ENCODE measurements at places on chromosomes 5 and 9. TPM values are rescaled to one million over a fixed set of nuclear protein-coding genes. Genes with fewer than 3 reads are reported as not detected.

GRCh38 chr5:178587763-178588611 is 2.2 kb downstream of the COL23A1 start:
- no peaks in the 10 kb centered on the region for H3K27me3 ChIP-seq
- H3K36me3 ChIP-seq, result no peaks in the 10 kb centered on the region
- no peak overlapping the region for H3K4me3 ChIP-seq
- no peak overlapping the region for H3K27ac ChIP-seq

DNA sequence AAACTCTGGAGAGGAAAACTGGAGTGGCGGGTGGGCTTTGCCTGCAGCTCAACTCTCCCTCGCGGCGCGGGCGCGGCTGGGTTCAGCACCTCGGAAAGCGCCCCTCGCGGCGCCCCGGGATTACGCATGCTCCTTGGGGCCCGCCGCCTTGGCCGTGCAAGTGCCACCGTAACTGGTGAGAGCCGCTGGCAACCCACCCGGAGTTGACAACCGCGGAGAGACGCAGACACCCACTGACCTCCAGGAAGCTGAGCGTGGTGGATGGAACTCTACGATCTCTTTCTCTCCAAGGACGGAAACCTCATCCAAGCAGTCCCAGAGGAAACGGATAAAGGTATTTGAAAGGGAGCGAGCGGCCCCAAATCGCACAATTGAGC is 194 bp upstream of the RXFP3 start:
- DNase-seq, result peak; percentile 72
- no peak overlapping the region for H3K4me3 ChIP-seq
- H3K36me3 ChIP-seq, result no peaks in the 10 kb centered on the region
- no peaks in the 10 kb centered on the region for H3K4me1 ChIP-seq

GRCh38 chr9:35522700-35523099 is 32.8 kb downstream of the RUSC2 start:
- no peak for DNase-seq
- H3K27me3 ChIP-seq, result no peaks in the 10 kb centered on the region
- no peak overlapping the region for H3K4me3 ChIP-seq
- peaks cover 36% of the 10 kb centered on the region for H3K4me1 ChIP-seq
- peak overlapping the region; percentile 44 for H3K27ac ChIP-seq

DNA sequence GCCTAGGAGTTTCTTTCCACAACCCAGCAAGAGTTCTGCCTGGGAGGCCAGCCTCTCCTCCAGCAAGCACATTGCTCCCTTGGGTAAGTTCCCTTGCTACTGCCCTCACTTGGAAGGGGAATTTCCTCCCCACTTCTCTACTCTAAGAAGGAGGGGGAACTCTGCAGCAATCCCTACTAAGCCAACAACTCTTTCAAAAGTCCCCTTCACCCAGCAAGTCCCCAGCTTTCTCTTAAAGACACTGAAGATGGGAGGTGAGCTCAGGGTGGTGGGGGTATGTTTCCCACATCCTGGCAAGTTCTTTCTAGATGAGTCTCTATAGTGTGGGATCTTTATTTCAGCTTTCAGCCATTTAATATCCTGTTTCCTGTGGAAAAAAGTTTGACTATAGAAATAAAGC is 49.0 kb downstream of the PDE8B start:
- no peak overlapping the region for H3K4me3 ChIP-seq
- H3K4me1 ChIP-seq, result no peaks in the 10 kb centered on the region
- no peak for DNase-seq
- H3K27ac ChIP-seq, result no peak overlapping the region
- no peaks in the 10 kb centered on the region for H3K27me3 ChIP-seq

DNA sequence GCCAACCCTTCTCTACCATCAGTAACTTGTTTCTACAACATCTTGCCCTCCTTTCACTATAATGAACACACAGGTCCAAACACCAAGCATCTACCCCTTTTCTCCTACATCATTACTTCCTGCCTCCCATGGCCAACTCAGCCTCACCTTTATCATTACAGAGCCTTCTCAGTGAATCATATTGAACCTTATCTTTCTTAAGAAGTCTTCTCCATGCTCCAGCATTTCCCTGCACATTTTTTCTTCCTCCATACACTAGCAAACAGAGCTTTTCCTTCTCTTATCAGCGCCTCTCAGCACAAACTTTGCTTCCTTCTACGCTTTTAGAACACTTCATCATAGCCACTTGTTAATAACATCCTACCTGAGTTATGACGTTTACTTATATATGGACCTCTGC is 148.2 kb downstream of the ARL15 start:
- DNase-seq, result no peak
- no peak overlapping the region for H3K27ac ChIP-seq

GRCh38 chr9:105993116-105993854 is 298.9 kb downstream of the TMEM38B start:
- no peaks in the 10 kb centered on the region for H3K36me3 ChIP-seq
- H3K27me3 ChIP-seq, result no peaks in the 10 kb centered on the region
- DNase-seq, result no peak
- H3K27ac ChIP-seq, result no peak overlapping the region
- no peaks in the 10 kb centered on the region for H3K4me1 ChIP-seq

DNA sequence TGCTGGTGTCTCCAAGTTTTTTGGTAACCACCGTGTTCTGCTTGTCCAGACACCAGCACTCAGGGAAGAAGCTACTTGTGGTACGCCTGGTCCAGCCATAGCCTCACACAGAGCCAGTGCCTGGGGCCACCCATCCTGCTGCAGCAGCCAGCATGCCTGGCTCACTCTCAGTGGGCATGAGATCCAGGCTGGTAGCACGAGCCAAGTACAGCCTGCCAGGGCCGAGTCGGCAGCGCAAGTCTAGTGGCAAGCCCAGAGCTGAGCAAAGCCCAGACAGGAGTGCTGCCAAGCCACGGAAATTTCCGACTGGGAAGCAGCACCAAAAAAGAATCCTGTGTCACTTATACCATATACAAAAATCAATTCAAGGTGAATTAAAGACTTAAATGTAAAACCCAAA is 36.3 kb upstream of the FBXL17 start:
- peak; percentile 76 for DNase-seq
- no peaks in the 10 kb centered on the region for H3K36me3 ChIP-seq
- H3K27me3 ChIP-seq, result no peaks in the 10 kb centered on the region
- H3K4me3 ChIP-seq, result no peak overlapping the region
- no peaks in the 10 kb centered on the region for H3K4me1 ChIP-seq

GRCh38 chr9:113614843-113615648 is 151.5 kb downstream of the RGS3 start:
- peak; percentile 83 for DNase-seq
- H3K27me3 ChIP-seq, result no peaks in the 10 kb centered on the region
- peak overlapping the region; percentile 87 for H3K27ac ChIP-seq

GCNT4 gene
- 4.0 TPM for total RNA-seq

DNA sequence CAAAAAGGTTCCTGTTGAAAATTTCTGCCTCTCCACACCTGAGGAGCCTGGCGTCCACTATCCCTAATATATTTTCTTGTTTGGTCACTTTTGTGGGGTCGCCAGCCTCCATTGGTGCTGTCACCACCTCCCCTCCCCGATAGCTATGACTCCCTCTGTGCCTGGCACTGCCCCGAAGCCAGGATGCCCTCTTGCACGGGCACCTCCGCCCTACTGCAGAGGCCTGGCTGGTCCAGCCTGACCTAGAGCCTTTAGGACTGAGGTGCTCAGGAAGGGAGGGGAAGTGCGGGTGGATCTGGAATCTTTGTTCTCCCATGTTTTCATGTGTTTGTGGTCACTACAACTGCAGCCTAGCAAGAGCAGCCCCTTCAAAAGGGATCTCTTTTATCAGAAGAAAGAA is 62.6 kb downstream of the WNK2 start:
- no peaks in the 10 kb centered on the region for H3K36me3 ChIP-seq

DNA sequence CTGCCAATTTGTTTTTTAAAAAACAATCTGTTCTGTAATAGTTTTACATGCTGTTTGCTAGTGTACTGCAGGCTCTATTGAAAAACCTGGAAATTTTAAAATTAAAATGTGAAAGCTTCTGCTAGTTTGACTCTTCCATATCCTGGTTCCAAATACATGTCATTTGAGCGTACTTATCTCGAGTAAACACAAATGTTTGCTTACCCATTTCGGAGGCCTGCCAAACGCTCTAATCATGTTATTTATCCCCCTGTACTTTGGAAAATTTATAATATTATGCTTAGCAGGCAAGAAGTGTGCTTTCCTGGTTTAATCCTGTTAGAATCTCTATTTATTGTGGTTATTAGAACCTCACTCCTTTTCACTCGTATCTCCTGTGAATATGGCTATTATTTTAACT is 476.8 kb upstream of the CYLC2 start:
- no peak overlapping the region for H3K27ac ChIP-seq
- H3K4me1 ChIP-seq, result no peaks in the 10 kb centered on the region
- no peak overlapping the region for H3K4me3 ChIP-seq
- no peaks in the 10 kb centered on the region for H3K36me3 ChIP-seq
- no peak for DNase-seq
- no peaks in the 10 kb centered on the region for H3K27me3 ChIP-seq

GRCh38 chr5:16812448-16812847 is 123.6 kb downstream of the MYO10 start:
- DNase-seq, result no peak
- no peaks in the 10 kb centered on the region for H3K36me3 ChIP-seq
- H3K27ac ChIP-seq, result no peak overlapping the region
- no peaks in the 10 kb centered on the region for H3K4me1 ChIP-seq

CFAP157 gene
- total RNA-seq, result 0.16 TPM

DNA sequence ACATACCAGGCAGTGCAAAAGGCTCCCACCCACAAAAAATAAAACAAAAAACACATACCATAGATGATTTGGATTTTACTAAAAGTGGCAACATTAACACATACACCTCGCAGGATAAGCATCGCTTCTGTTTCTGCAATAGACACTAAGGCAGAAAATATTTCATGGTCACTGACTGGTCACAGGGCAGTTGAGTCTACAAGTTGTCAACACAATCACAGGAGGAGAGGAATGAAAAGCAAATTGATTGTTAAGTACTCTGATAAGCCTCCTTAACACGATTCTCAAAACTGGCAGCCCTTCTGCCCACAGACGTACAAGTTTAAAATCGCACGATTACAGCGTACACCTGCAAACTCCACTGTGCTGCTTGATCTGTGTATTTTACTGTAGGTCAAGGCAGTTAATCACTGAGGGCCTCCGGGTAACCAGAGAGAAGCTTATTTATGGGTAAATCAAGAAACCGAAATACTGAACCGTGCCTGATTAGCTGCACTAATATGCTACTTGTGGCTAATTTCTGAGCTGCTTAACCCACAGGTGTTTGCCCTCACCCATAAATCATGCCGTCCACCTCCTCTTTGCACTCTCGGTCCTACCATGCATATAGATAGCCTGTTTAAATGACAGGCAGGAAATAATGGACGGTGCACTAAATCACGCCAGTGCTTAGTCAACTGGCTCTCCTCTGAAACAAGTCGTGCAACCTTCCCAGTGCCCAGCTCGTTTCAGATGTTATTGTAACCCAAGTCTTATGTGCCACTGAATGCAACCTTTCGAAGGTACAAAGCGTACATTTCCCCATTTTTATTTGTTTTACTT is 659.4 kb upstream of the ADAMTS16 start:
- DNase-seq, result no peak
- H3K27ac ChIP-seq, result no peak overlapping the region
- no peaks in the 10 kb centered on the region for H3K4me1 ChIP-seq
- H3K27me3 ChIP-seq, result no peaks in the 10 kb centered on the region

Measured in aorta (tissue), 5 donors.